ENCODE measurements at places on chromosomes 1 and 21.

GRCh38 chr1:152086760-152087159, 2.1 kb downstream of the TCHHL1 start:
- no peak for DNase-seq

- no peak for DNase-seq
Measured at GRCh38 chr1:172778456-172779455, 119.9 kb downstream of the FASLG start.

DNA sequence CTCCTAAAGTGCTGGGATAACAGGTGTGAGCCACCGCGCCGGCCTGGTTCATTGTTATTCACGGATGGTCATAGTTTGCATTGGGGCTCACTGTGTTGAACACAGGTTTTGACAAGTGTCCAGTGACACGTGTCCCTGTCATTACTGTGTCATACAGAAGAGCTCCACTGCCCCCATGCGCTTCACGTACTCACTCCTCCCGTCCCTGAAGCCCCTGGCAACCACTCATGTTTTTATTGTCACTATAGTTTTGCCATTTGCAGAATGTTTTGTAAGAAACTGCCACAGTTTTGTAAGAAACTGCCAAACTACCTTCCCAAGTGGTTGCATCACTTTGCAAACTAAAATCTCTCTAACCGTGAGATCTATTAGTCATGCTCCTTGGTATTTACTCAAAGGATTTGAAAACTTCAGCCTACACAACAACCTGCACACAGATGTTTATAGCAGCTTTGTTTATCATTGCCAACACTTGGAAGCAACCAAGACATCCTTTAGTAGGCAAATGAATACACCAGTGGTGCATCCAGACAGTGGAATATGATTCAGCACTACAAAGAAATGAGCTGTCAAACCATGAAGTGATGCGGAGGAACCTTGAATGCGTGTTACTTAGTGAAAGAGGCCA, 163.2 kb upstream of the COL6A1 start:
- DNase-seq: no peak

- DNase-seq: no peak
Measured at GRCh38 chr1:228801068-228801467, 65.8 kb downstream of the RHOU start.

- no peak for DNase-seq
Measured at GRCh38 chr1:237789619-237790018, 101.1 kb downstream of the ZP4 start.

DNA sequence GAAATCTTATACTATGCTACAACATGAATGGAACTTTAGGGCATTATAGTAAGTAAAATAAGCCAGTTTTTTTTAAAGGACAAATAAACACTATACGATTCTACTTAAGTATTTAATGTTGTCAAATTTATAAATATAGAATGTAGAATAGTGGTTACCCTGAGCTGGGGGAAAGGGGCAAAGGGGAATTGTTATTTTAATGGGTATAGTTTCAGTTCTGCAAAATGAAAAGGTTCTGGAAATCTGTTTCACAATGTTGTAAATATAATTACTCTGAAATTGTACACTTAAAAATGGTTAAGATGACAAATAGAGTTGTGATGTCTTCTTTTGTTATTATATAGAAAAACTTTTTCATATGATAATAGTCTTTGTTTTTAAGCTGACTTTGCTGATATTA, 366.3 kb downstream of the MRPL39 start:
- no peak for DNase-seq

DNA sequence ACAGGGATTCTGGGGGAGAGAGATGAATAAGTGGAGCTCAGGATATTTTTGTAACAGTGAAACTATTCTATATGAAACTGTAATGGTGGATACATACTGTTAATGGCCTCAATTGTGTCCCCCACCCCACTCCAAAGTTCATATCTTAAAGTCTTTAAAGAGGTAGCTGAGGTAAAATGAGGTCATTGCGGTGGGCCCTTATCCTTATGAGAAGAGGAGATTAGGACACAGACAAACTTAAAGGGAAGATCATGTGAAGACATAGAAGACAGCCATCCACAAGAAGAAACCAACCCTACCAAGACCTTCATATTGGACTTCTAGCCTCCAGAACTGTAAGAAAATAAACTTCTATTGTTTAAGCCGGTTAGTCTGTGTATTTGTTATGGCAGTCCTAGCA, 9.8 kb downstream of the TXNDC12 start:
- no peak for DNase-seq

GRCh38 chr1:39973503-39974135, 18.7 kb downstream of the MFSD2A start:
- DNase-seq: peak; percentile 38
